NCI-H2107 (cell line): ENCODE measurements at places on chromosomes 2 and 18.

DNA sequence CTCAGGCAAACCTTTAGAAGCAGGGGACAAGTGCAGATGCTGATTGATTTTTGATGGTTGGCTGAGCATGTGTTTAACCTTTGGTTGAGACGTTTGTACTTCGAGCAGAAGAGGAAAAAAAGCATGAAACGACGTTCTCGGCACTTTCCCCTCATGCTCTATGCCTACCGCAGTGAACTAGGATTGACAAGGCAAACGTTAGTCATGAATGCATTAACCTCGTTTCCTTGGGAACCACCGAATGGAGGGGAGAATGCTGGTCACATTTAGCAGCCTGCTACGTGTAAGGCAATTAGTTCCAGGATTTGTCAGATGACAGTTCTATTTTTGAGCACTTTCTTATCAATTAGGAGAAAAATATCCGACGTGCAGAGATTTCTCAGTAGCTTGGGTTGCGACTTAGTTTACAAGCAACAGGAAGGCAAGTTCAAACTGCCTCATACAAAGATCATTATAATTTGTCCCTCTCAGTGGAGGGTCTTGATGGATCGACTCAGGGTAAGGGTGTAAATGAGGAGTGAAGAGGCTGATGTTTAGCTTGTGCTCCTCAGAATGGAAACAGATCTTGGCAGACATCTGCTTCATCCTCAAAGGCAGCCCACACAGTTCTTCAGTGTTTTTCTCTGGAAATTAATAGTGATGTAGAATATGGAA, 47.4 kb upstream of the GPR45 start:
- no peak for DNase-seq

DNA sequence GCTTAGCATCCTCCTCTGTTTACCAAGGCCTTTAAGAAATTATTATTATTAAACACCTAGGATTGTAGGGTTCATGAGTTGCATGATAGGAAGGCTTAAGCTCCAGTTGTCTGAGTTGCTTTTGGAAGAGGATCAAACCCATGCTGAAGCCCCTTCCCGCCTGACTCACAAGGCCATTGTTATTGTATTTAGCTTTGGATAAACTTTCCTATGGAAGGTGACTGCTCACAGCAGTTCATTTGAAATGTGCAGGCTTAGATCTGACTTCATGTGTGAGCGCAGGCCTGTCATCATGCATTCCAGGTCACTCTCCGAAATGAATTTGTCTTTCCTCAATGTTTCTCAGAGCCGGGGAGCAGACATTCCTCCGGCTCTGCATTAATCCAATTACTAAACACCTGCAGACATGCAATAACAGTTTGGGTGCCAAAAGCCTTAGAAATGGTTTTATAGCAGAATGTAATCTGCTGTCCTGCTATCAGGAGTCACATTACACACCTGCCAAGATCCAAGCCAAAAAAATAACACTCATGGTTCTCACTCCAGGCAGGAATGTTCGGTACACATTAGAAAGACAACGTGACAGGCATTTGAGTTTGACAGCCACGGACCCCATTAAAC, 119.9 kb downstream of the OSR1 start:
- DNase-seq: no peak

- DNase-seq: no peak
Observed at GRCh38 chr2:241564596-241565410, 6.3 kb downstream of the BOK start.

- DNase-seq: no peak
Observed at GRCh38 chr2:22282220-22282619, 1102.8 kb upstream of the KLHL29 start.

- no peak for DNase-seq
Observed at GRCh38 chr2:40440835-40441234, 11.1 kb downstream of the SLC8A1 start.

- no peak for DNase-seq
Observed at GRCh38 chr2:128279009-128279408, 39.7 kb downstream of the HS6ST1 start.
